ENCODE measurements at places on chromosomes 3 and 15.

DNA sequence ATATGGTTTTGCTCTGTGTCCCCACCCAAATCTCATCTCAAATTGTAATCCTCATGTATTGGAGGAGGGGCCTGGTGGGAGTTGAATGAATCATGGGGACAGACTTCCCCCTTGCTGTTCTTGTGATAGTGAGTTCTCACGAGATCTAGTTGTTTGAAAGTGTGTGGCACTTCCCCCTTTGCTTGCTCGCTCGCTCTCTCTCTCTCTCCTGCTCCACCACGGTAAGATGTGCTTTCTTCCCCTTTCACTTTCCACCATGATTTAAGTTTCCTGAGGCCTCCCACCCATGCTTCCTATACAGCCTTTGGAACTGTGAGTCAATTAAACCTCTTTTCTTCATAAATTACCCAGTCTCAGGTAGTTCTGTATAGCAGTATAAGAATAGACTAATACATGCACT lies 60.7 kb downstream of the GSK3B start:
- DNase-seq, result no peak

DNA sequence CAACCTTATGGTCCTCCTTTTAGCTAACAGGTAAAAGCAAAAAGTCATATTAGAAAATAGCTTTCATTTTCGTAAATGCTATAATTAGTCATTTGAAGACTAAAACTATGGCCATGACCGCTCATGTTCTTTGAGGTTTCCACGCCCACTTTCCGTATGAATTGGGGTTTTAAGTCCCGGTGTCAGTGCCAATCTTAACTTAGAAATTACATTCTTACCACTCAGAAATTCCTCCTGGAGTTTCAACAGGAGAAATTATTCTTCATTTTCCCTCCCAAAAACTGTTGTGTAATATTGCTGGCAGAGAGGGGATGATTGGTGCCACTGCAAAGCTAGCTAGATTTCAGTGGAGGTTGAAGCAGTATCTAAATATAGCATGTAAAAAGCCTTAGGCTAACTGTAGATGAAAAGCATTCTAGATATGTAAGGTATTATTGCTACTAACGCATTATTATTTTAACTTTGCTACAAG lies 71.0 kb upstream of the MDFIC2 start:
- DNase-seq, result no peak

DNA sequence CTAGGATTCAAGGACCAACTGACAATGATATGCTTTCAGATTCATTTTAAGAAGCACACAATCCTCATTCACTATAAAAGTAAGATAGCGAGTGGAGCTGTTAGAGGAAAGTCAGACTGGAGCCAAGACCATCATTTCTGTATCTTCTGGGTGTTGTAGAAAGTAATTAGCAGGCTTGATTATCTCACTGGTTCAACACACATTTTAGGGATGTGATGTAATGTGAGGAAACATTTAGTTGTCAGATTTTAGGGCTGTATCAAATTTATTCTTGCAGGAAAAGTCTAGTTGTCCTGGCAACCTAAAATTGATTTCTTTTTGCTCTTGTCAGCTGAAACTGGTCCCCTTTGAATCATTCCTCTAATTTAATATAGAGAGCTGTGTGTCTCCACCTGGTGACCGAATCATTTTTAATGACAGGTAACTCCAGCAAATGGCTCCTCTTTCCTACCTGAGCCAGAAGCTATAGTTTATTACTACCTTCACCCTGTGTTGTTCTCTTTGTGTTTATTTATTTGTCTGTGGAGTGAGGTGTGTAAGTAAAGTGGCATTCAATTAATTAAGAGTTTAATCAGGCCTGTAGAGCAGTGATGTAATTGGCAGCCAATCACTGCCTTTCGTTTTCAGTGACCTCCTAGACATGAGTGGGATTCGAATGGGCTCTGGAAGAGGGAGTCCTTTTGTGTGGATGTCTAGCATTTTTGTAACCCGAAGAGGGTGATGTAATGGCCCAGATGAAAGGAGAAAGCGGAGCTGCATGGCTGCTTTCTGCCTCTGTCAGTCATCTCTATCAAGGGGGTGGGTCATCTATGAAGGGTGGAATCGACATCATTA lies 125.8 kb downstream of the LPP start:
- DNase-seq, result peak; percentile 36

GRCh38 chr3:183692436-183692835 lies 5.2 kb upstream of the YEATS2 start:
- peak; percentile 46 for DNase-seq

GRCh38 chr3:144931590-144931989 lies 960.0 kb downstream of the DIPK2A start:
- no peak for DNase-seq

- DNase-seq, result peak; percentile 71
Measured at GRCh38 chr15:58957101-58957973, 23.9 kb upstream of the SLTM start.

- DNase-seq, result no peak
Measured at GRCh38 chr15:74794970-74795349, 13.1 kb downstream of the CSK start.

GRCh38 chr3:37726525-37727290 lies 135.0 kb upstream of the CTDSPL start:
- no peak for DNase-seq

- peak; percentile 40 for DNase-seq
Measured at GRCh38 chr15:88657326-88658069, 18.7 kb downstream of the ISG20 start.

- no peak for DNase-seq
Measured at GRCh38 chr15:80920271-80920699, 69.3 kb downstream of the MESD start.

DNA sequence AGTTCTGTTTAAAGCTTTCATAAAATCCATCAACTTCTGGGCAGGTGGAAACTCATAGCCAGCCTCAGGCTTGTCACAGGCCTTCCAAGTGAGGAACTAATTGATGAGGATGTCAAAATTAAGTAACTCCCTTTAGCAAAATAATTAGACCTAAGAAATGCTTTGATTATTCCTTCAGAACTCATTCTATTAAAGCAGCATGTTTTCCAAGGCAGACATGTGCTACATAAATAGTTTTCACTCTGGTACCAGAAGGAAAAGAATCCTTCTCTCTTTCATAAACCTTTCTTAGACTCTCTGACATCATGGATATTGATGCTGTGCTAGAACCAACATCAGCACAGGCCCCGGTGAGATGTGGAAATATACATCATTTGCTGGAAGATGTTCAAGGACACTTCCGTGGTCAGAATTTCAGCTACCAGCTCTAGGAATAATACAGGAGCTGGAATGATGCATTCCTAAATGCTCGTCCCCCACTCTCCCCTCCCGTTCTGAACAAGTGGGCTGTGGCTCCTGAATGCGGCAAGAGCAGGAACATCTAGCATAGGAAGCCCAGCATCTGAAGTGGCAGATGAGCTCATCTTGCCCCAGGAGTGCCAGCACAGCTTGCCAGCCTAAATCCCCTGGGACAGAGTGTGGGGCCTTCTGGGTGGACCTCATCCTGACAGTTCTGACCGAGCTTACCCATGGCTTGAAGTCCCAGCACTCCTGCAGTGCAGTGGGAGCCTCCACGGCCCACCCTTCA lies 82.4 kb downstream of the WWTR1 start:
- DNase-seq, result peak; percentile 90

GRCh38 chr3:131620977-131621376 lies 118.2 kb upstream of the MRPL3 start:
- DNase-seq, result no peak

DNA sequence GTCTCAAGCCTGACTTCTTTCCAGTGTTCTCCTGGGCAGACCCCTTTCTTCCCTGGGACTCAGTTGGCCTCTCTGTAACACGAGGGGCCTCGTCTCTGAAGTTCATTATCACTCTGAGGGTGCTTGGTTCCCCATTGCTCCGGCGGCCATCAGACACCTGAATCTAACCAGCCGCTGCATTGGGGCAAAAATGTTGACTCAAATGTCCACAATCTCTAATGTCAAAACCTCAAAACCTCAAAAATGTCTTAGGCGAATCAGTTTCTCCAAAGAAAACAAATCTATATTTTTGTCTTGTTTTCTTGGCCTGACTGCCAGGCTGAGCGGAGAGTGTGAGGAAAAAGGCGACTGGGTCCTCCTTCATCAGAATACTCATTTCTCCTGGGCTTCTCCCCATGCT lies 220.7 kb downstream of the VPS13C start:
- peak; percentile 50 for DNase-seq

- peak; percentile 76 for DNase-seq
Measured at GRCh38 chr3:180679178-180680096, at the start of gene CCDC39. Gene CCDC39, minus strand, starts transcription at chr3:180679489. Its CDS starts 109 bp downstream, at chr3:180679380.

- DNase-seq, result no peak
Measured at GRCh38 chr3:10440684-10441083, 64.7 kb downstream of the ATP2B2 start.

DNA sequence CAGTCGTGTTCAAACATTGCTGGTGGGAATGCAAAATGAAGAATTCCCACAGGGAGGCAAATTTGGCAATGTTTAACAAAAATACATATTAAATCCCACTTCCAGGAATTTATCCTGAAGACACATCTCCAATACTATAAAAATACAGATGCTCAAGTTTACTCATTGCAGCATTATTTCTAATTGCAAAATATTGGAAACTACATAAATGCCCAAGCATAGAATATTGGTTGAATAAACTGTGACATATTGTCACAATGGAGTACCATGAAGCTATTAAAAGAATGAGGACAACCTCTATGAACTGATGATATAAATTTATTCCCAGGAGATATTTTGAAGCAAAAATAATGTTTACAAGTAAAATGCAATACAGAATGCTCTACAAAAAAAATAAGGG lies 49.7 kb upstream of the UBE2E2 start:
- DNase-seq, result no peak

DNA sequence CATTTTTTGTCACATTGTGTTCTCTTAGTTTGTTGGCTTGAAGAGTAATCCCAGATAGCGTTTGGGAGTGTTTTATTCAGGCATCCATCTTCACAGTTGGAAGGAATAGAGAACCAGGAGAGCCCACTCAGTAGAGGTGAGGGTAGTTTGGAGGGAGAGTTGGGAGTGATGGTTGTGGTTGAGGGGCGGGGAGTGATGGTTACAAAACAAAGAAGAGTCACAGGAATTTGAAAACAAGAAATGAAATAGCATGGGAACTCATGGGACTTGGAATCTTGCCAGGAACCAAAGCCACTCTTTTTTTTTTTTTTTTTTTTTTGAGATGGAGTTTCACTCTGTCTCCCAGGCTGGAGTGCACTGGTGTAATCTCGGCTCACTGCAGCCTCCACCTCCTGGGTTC lies 36.3 kb downstream of the DUT start:
- no peak for DNase-seq

DNA sequence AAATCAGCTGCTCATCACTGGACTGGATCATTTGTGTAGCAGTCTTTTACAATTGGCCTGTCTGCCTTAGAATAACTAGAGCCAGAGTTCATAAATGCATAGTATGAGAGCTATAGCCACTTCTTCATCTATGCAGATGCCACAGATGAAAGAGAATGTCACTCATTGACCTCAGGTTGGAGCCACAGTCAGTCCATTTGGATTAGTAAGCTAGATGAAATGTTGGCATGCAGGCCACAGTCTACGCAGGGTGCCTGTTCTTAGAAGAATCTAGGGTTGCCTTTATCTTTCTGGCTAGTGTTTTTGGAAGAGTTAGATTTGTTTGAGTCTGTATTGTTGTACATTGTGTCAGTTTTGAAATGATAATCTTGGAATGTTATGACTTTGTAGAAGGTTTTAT lies 25.4 kb upstream of the EDEM1 start:
- DNase-seq, result peak; percentile 88

DNA sequence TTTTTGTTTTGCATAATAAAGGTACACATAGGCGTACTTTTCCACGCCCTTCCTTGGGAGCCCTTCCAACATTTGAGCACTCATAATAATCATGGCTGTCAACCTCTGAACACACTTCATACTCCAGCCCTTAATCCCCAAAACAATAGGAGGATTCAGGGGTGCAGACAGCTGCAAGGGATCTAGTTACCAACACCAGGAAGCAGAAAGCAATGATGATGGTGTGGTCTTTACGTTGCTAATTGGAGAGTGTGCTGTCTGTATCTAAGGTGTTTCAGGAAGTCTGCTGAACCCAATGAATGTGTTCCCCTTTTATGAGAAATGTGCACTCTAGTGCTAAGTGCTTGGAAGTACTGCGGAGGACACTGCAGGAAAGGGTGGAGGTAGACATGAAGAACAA lies 60.3 kb upstream of the PDZRN3 start:
- no peak for DNase-seq

DNA sequence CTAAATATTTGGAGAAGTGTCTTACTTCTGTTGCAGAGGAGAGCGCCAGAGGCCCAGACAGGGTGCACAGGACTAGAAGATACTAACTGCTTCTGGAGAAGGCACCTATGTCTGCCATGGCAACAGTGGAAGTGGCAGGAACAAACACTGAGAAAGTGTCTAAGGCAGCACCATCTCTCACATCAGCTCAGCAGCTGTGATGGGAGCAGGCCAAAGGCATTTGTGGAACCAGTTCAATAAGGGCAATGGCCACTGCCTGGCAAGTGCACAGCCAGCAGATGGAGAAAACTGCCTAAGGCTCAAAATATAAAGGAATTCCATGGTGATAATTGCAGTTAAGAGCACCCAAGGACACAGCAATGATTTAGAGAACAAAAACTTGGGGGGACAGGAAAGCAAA lies 563.0 kb upstream of the CCDC54 start:
- DNase-seq, result peak; percentile 86

DNA sequence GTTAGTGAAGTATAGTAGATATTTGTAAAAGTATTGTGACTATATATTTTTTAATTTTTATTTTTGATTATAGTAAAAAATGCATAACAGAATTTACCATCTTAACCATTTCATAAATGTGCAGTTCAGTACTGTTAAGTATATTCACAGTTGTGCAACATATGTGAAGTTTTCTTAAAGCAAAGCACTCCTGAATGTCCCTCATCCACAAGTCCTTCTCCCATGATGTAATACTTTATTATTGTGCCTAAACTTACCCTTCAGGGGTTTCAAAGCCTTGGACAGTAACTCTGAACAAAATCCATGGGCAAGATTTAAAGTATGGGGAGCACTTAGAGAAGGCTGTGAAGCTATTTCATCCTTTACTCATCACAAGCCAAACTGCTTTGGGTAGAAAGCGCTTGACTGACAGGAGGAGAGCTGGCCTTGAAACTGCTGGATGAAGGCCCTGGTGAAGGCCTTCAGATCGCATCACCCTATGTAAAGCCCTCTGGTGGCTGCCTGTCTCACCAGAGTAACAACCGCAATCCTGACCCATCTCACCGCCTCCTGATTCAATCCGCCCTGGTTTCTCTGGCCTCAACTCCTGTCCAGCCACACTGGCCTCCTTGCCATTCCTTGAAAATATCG lies 28.0 kb downstream of the LSM3 start:
- DNase-seq, result no peak

GRCh38 chr15:80609091-80609490 lies 86.0 kb upstream of the ABHD17C start:
- no peak for DNase-seq

DNA sequence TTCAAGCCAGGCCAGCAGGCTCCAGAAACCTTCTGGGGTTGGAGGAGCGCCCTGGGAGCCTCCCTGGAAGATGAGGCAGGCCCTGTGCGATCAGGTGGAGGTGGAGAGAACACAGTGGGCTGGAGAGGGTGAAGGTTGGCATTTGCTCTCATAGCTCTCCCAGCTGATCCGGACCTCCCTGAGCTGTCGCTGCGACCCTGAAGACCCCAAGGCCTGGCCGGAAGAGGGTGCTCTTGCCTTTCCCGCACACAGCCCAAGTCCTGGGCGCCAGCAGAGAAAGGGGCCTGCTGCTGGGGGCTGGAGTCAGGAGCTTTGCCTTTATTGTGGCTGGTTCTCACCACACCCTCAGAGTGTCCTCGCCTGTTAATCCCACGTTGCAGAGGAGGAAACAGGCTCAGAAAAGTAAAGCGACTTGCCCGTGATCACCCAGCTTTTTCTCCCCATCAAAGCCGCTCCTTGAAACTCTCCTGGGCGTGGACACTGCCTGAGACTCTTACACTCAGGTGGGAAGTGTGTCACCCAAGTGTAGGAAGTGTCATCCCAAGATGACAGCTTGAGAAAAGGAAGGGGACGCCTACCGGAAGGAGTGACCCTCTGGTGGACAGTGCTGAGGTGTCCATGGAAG lies 8.6 kb upstream of the RPL29 start:
- DNase-seq, result no peak
